Small intestine (tissue), 16 donors: ENCODE measurements at places on chromosomes 7 and 10. TPM values are rescaled to one million over a fixed set of nuclear protein-coding genes. Genes with fewer than 3 reads are reported as not detected.

RBP3 gene
- not detected for polyA plus RNA-seq

GRCh38 chr7:158740013-158740656 is 35.5 kb upstream of the NCAPG2 start:
- H3K4me1 ChIP-seq = no peaks in the 10 kb centered on the region
- no peak overlapping the region for H3K27ac ChIP-seq
- H3K36me3 ChIP-seq = peaks cover 64% of the 10 kb centered on the region
- DNase-seq = no peak
- no peak overlapping the region for H3K4me3 ChIP-seq

DNA sequence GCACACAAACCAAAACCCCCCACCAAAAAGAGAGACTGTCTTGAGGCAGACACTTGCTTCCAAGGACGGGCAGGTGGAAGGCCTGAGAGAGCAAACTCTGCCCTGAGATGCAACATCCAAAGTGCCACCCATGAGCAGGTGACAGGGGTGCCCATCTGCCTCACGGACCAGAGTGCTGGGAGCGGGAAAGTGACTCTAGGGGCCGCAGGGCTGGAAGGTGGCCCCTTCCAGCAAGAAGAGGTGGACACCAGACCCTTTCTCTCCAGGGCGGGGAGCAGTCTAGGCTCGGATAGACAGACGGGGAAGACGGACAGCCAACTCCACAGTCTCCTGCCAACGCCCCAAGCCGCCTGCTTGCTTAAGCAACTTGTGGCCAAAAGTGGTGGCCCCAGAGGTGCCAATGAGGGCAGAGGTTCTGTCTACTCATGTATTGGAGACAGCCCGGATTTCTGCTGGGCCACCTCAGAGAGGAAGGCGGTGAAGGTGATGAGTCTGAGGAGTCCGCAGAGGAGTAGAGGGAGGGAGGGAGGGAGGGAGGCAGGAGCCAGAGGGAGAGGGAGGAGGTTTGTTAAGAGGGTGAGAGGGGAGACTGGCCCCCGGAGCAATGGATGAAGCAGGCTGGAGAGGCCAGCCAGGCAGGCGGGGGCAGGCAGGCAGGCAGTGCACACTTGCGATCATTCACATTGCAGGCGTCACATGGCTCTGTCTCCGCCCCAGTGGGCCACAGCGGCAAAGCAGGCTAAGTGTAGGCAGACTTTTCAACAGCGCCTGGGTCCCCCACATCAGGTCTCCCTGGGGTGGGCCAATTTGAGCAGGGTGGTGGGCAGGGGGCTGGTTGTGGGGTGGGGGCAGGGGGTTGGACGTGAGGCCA is 65.6 kb downstream of the SLC29A4 start:
- no peak for DNase-seq
- peaks cover 24% of the 10 kb centered on the region for H3K36me3 ChIP-seq
- H3K4me3 ChIP-seq = no peak overlapping the region
- H3K27ac ChIP-seq = no peak overlapping the region
- no peaks in the 10 kb centered on the region for H3K4me1 ChIP-seq

GRCh38 chr10:59553162-59553900 is 156.3 kb downstream of the SLC16A9 start:
- H3K4me1 ChIP-seq = no peaks in the 10 kb centered on the region
- H3K4me3 ChIP-seq = no peak overlapping the region
- no peaks in the 10 kb centered on the region for H3K36me3 ChIP-seq
- no peak overlapping the region for H3K27ac ChIP-seq

- H3K36me3 ChIP-seq = peaks cover 11% of the 10 kb centered on the region
- DNase-seq = peak; percentile 14
- H3K27me3 ChIP-seq = no peaks in the 10 kb centered on the region
- H3K27ac ChIP-seq = peak overlapping the region; percentile 55
- no peak overlapping the region for H3K4me3 ChIP-seq
- peaks cover 15% of the 10 kb centered on the region for H3K4me1 ChIP-seq
These were observed 13.2 kb downstream of the SGPL1 start for GRCh38 chr10:70828923-70829322.

DNA sequence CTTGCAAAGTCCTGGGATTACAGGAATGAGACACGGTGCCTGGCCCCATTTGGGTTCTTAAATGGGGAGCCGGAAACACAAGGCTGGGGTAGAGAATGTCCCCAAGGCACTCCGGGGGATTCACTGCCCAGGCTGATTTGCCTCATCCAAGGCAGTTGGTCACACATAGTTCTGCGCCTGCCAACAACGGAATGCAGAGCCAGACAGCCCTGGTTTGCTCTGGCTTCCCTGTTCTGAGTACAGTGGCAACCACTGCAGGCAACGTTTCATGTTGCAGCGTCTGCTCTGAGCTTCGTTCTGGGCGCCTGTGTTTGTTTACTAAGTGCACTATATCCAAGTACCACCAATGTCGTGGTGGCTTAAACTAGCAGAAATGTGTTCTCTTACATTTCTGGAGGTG is 61.7 kb upstream of the C1QL3 start:
- no peak for DNase-seq
- no peaks in the 10 kb centered on the region for H3K36me3 ChIP-seq
- H3K27me3 ChIP-seq = no peaks in the 10 kb centered on the region
- no peak overlapping the region for H3K4me3 ChIP-seq
- H3K4me1 ChIP-seq = no peaks in the 10 kb centered on the region
- H3K27ac ChIP-seq = no peak overlapping the region
